ENCODE measurements at places on chromosomes 2 and 18.

DNA sequence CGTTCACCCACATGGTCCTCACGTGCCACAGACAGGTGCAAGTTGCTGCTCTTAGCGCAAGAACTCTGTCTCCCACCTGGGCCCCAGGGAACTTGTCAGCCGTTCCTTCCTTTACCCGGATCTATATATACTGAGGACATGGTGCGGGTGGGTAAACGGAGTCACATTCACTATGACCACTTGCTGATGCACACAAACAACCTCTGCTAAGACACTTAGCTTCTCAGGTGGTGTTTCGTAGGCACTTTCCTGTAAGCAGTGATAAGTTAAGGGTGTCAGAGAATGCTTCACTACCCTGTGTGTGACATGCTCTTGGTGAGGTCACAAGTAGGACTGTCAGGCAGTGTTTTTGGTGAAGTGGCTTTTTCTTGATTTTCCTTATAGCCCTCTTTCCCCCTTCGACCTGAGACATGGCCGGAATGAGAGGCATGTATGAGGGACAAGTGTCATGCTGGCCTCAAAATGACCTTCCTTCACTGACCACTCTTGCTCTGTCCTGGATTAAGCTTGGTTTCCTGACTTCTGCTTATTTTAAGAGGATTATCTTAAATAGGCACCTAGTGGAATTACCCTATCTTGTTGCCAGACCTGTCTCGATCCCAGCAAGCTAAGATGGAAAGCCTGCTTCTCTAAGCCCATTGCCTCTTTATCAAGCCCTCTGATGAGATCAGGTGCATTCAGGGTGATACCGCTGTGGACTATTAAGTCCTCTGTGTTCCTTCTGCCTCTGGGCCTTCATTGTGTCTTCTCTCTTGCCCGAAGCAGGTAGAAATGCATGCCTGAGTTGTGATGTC is 97.1 kb upstream of the CELF4 start:
- no peak for DNase-seq

GRCh38 chr2:30234180-30234971 is 3.0 kb downstream of the LBH start:
- no peak for DNase-seq

GRCh38 chr2:168565112-168565511 is 109.0 kb downstream of the CERS6 start:
- no peak for DNase-seq

DNA sequence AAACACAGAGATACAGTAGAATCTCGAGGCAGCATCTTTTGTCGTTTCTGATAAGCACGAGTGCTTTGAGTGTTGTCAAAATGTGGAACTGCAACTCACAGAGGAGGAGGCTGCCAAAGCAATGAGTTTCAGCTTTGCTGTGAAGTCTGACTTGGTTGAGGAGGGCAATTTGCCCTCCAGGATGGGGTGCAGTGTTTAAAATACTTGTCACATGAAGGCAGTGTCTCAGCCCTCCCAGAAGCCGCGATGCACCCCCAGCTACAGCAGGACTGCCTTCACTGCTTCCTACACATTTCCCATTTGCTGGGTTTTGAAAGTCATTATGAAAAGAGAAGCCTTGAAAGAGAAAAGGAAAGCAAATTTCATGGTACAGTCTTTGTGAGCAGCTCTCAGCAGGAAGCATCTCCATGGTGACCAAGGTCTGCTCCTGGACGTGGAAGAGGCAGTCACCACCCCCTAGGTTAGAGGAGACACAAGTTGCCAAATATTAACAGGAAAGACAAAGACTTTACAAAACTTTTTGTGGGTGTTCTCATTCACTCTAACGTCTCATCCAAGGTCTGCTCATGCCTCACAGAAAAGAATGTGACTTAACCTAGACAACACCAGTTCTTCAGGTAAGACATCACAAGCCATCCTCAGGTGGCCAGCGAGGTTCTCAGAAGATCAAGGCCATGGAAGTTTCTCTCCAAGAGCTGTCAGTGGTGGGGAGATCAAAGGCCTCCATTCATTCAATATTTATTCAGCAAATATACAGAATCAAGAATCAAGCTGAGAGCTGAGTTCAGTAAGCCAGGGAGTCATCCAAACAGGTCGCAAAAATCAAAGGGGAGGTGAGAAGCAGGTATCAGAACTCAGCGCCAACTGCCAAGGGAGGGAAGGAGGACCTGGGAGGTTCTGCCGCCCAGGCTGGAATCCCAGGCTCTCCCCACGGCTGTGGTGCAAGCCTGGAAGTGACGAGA is 476.0 kb downstream of the EIPR1 start:
- DNase-seq = no peak

DNA sequence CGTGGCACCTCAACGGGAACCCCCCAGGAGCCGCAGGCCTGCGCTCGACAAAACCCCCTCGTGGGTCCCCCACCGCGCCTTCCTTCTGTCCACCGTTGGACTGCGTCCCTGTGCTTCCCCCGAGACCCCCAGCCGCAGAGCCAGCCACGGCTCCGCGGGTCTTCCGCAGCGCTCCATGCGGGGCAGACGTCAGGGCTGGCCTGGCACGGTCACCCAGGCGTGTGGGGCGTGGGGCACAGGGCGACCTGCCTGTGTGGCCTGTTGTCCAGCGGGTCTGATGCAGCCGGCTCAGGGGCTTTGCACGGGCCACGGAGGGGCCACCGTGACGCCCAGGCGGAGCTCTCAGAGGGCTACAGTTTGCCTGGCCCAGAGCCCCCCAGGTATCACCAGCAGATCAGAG is 11.0 kb downstream of the NFATC1 start:
- no peak for DNase-seq

GRCh38 chr18:42893977-42894376 is 221.5 kb downstream of the RIT2 start:
- no peak for DNase-seq

DNA sequence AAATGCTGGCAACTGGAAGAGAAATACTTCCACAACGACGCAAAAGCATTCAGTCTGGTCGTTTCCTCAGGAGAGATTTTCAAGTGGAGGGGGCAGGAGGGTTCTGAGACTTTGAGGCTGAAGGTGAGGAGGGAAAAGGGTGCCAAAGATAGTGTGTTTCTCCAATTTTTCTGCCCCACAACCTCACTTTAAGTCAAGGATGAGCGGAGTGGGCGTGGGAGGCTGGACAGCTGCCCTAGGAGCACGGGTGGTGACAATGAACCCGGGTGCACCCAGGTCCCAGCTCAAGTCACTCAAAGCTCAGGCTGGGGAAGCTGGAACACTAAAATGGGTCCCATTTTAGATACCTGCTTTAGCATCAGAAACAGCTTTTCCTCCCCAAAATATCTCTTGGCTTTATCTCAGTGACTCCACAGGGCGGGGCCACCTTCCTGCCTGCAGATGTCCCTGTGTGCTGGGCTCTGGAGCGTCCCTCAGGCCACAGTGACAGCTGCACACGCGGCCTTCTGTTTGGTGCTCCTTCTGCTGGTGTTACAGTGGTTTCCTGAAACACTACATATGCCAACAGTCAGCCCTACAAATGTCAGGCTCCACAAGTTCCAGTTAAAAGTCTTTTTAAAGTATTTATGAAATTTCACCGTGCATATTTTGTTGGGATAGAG is 1.4 kb upstream of the MBP start:
- no peak for DNase-seq

All from activated naive CD8-positive, alpha-beta T cell treated with anti-CD3 and anti-CD28 coated beads, Interleukin-2, amount 50 U/mL, for 16 hours (primary cell).